ENCODE measurements at places on chromosomes 11 and 22.

DNA sequence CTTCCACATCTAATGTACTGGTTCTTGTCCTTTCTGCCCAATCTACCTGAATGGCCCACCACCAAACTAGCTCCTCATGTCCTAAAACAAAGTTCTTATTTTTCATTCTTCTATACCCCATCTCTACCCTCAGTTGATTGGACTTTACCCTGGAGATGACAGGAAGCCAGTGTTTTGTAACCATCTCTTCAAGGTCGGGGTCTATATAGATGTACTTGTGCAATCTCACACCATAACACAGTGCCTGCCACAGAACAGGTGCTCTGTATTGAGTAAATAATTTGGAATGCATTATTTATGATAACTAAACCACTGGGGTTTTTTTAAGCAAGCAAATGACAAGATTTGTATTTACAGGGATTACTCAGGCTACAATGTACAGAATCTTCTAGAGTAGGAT is 76.7 kb upstream of the FAM181B start:
- no peak for DNase-seq

DNA sequence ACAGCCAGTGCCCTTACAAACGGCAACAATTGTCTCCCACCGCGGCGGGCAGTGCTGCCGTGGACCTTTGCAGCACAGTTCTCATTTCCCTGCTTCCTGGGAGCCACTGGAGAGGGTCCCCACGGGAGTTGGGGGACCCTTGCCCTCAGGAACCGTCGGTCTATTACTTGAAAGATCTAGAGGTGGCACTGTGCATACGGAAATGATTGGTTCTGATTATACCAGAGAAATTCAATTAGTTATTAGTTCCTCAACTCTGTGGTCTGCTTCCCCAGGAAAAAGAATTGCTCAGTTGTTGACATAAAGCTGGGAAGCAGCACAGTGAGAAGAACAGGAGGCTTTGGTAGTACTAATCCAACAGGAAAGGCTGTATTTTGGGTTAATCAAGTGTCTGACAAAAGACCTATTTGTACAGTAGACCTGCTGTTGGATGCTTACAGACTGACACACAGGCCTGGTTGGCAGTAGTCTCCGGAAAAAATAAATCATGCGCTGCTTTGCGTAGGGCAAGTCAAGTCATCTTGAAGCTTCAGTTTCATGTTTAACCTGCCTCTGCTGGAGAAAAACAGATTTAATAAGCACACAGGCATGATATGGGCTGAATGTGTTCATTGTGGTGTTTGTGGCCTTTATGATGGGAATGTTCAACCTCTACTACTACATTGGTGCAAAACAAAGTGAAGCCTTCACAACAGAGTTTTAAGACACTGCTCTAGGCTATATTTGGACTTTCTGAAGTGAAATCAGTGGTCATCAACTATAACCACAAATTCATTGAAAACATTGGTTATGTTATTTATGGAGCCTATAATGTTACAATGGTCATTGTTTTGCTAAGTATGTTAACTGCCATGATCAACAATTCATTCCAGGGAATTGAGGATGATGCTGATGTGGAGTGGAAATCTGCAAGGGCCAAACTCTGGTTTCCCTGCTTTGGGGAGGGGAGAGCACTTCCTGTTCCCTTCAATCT is 54.6 kb upstream of the SC5D start:
- peak; percentile 72 for DNase-seq

- DNase-seq, result no peak
Observed at GRCh38 chr22:42794551-42795510, 62.2 kb downstream of the ARFGAP3 start.

GRCh38 chr22:36056980-36057379 is 28.4 kb upstream of the RBFOX2 start:
- no peak for DNase-seq

DNA sequence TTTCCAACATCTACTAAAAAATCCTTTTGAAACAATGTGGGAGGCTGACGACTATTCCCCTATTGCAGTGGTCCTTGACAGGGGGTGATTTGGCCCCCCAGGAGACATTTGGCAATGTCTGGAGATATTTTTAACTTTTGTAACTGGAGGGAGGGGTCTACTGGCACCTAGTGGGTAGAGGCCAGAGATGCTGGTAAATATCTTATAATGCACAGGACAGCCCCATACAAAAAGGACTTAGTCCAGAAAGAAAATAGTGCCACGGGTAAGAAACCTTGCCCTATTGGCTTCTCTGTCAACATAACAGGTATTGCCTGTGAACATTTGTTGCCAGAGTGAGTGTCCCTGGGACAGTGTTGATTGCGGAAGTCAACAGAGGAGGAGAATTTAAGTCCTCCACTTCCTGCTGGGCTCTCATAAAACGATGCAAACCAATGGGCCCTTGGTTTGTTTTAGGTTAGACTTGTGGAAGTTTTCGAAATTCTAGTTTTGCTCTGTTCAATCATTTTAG is 101.6 kb downstream of the MAML2 start:
- no peak for DNase-seq

- no peak for DNase-seq
Observed at GRCh38 chr11:11533057-11533456, 88.7 kb downstream of the GALNT18 start.
